Tibial nerve (tissue), 4 donors: ENCODE measurements at places on chromosomes 2 and 18. TPM values are rescaled to one million over a fixed set of nuclear protein-coding genes. Genes with fewer than 3 reads are reported as not detected.

CDH19 gene
- total RNA-seq = 187 TPM

HNMT gene
- total RNA-seq = 21.8 TPM

DNA sequence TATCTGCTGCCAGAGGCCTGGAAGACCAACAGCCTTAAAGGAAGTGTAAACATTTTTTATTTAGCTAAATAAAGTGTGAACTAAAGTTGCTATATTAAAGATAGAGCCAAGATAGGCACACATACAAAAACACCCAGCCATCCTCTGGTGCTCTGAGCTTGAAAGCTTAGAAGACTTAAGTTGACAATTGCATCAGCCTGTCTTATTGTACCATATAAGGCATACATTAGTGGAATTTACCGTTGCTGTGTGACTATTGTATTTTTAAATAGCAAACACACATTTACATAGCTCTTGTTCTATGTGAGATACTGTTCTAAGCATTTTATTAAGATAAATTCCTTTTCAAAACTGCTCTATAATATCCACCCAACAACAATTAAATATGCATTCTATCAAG lies 736.6 kb upstream of the ZEB2 start:
- DNase-seq = no peak

DNA sequence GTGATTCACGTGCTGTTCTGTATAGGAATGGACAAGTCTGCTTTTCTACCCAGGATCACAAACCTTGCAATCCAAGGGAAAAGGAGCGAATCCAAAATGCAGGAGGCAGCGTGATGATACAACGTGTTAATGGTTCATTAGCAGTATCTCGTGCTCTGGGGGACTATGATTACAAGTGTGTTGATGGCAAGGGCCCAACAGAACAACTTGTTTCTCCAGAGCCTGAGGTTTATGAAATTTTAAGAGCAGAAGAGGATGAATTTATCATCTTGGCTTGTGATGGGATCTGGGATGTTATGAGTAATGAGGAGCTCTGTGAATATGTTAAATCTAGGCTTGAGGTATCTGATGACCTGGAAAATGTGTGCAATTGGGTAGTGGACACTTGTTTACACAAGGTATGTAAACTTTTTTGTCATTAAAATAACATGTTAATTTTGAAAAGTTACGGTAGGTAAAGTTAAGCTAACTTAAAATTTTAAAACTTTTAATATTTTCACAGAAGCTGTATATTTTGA lies 33.0 kb downstream of the PPM1B start:
- DNase-seq = no peak

DNA sequence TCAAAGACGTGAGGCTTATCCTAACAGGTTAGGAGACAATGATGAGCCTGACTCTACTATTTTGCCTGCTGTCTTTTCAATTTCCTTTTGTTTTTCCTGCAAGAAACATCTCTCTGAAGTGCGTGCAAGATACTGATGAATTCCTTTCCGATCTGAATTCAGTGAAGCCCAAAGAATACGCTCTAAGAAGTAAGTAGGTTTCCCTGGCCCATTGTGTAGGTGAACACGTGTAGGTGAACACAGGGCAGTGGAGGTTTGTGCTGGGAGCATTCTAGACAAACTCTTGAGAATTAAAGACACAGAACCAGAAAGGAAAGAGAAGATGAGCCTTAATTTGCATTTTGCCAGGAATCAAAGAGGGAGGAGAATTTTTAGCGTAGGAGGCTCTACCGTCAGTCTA lies 132.0 kb downstream of the ZNF532 start:
- DNase-seq = no peak

GRCh38 chr18:3060667-3061580 lies 48.0 kb upstream of the LPIN2 start:
- DNase-seq = no peak

DNA sequence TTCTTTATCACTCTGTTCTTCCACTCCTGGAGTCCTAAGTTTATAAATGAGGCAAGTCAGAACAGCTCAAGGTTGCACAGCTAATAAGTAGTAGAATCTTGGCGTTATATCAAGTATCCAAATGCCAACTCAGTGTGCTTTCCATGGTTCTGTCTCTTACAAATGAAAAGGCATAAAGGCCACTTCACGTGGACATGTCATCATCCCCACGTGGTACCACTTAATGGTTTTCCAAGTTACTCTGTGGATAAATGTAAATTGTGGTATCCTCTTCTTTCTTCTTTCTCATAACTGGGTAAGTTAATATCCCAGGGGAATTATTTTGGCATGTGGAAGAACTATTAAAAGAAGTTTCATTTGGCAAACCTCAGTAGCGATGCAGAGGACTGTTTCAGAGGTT lies 131.5 kb upstream of the L3MBTL4 start:
- no peak for DNase-seq

GRCh38 chr18:67484458-67484857 lies 32.1 kb downstream of the DSEL start:
- no peak for DNase-seq

DNA sequence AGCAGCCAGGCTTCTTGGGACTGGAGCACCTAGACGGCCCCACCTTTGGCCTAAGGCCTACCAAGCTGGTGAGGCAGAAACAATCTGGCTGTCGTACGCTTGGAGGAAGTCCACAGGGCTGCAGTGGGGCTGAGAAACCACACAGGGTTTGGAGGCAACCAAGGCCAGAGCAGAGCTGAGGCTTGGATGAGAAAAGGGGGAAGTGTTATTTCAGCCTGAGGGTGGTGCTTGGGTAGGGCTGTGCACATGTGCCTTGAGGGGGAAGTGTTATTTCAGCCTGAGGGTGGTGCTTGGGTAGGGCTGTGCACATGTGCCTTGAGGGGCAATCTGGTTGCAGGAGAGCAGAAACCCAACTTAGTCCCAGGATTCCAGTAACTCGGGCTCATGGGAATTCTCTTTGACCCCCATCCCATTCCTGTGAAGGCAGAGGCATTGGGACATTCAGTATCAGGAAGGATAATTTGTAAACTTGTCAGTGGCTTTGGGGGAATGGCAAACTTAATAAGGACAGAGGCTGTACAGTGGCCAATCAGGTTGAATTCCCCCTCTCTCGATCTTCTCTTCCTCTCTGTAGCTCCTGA lies 971 bp upstream of the FBXO41 start:
- no peak for DNase-seq

GRCh38 chr2:152098496-152099366 lies at the start of gene CACNB4:
CACNB4 (minus strand) TSS chr2:152099044.
- DNase-seq = no peak
